ENCODE measurements at places on chromosomes 6 and 20.
A peak's percentile ranks its signal among the peaks of the same experiment; 100 is the strongest.

GRCh38 chr20:39899881-39900280 is 789.2 kb downstream of the MAFB start:
- no peak for DNase-seq

GRCh38 chr6:33963136-33963750 is 159.4 kb upstream of the MLN start:
- no peak for DNase-seq

DNA sequence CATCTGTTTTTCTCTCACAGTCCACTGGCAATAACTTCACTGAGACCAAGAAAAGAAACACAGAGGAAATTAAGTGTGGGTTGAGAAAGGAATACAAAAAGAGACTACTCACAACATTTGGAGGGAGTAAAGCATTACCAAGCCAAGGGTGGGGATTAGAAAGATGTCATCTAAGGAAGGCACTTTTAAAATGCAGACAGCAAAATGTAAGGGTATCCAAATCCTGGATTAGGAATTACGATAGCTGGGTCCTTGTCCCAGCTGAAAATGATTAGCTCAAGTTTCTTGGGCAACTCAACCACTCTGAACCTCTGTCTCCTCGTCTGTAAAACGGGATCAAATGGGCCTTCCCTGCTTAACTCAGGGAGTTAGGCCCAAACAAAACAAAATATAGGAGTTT is 2.2 kb downstream of the LEMD2 start:
- no peak for DNase-seq

GRCh38 chr6:110543106-110543505 is 66.7 kb upstream of the SLC22A16 start:
- no peak for DNase-seq

GRCh38 chr6:2216794-2217383 is 28.5 kb downstream of the GMDS start:
- DNase-seq = no peak

DNA sequence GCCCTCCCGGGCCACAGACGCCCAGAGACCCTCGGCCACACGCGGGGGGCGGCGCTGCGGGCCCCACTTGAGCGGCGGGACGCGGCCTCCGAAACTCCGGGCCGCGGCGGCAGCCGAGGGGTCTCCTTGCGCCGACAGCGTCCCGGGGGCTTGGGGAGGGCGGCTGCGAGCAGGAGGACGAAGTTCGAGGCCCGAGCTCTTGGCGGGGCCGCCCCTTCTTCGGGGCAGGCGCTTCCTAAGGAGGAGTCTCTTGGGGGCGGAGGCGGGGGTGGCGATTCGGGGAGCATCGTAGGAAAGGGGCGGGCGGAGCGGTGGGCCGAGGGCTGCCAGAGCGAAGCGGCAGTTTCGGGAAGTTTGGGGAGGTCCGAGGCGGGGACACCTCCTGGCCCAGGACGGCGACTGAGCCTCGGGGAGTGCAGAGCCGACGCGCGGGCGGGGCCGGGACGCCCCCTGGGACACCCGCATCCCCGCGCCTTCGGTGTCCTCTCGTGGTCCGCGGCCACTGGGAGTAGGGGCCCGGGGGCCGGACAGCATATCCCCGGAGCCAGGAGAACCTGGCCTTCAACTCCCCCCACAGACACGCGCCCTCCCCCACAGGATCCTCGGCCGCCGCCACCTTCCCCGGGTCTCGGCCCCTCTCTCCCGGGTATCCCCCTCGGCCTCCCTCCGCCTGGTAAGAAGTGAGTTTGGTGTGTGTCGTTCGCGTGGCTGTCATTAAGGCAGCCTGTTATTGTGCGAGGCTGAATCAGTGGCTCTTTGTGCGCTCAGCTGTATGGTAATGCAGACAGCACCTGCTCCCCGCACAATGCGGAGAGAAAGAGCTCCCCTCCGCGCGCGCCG is 613 bp upstream of the DLL1 start:
- peak; percentile 81 for DNase-seq

DNA sequence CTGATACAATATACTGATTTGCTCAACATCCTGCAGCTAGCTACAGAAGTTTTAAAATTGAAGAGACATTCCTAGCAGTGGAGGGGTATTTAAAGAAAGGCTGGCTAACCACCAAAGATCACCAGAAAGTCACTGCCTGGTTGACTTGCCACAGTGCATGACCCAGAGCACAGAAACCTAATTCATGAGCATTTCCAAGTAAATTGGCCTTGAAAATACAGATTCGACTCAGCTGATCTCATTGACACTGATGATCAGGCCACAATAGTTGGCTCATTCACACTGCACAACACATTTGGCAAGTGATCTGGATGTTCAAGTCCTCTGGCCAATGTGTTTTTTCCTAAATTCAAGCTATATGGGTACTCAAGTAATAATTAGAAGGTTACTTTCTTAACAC is 13.3 kb upstream of the TDRD6 start:
- DNase-seq = no peak

DNA sequence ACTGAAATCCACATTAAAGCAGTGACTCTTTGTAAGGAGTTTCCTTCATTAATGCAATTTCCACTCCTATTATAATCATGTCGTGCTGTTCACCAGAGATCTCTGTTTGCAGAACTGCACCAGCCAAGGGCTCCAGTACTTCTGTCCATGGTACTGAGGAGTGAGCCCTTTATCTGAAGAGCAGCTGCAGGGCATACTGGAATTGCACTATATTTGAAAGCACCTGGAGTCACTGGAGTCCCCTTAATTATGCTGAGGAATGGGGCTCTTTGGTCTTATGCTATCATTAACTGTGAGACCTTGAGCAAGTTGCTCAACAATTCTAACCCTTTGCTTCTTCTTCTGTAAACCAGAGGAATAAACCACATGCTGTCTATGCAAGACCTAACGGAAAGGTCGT is 61.7 kb upstream of the NUP153 start:
- DNase-seq = peak; percentile 38

DNA sequence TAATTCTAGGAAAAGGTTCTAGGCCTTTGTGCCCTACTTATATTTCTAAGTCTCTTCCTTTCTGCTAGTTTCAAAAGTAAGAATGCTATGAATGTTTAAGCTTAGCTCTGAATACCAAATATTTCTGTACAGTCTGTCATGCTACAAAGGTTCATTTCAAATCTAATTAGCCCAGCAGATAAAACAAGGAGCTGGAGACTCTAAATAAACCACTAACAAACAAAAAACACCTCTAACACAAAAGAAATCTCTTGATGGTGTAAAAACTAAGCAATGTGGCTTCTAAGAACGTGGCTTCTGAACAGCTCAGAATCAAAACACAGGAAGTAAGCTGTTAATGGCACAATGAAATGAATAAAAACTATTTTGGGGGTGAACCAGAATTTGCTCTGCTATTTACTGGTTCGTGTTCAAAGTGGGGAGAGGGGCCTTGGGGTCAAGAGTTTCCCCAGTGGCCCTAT is 198.3 kb downstream of the BCAS1 start:
- DNase-seq = no peak

GRCh38 chr6:10128721-10129120 is 286.2 kb downstream of the TFAP2A start:
- DNase-seq = no peak

- DNase-seq = no peak
Observed at GRCh38 chr20:45842169-45842812, 8.7 kb downstream of the SNX21 start.

DNA sequence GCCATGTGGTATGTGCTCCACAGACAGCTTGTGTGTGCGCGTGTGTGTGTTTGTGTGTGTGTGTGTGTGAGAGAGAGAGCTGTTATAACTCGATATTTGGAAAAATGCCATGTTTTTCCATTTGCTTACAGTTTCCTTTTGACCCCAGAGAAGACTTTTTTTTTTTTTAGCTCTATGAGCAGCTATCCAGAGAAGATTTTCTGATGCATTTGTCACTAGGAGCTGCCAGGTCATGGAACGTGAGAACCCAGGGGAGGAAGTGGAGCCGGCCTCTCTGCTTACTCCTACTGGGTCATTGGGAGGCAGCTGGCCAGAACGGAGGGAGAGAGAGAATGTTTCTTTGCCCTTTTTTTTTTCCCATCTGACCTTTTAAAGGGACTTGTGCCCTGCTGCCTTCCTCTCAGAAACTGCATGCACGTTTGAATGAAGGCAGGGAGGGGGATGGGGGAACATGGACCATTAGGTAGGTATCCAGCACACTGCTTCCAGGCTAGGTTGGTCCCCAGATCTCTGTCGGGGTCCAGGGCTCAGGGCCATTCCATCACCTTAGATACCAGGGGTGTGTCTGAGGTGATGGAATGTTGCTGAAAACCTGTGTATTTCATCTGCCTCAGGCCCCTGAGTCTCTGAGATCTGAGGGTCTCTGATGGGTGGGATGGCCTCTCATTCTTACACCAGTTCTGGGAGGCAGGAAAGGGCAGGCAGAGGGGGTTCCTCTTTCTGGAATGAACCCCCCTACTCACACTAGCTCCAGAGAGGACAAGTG is 11.2 kb upstream of the MRPS18A start:
- peak; percentile 81 for DNase-seq

- DNase-seq = peak; percentile 81
Observed at GRCh38 chr6:137878486-137879285, 11.6 kb downstream of the TNFAIP3 start.

- DNase-seq = peak; percentile 66
Observed at GRCh38 chr6:100456141-100456907, 8.4 kb downstream of the SIM1 start.

- DNase-seq = no peak
Observed at GRCh38 chr6:44676826-44677433, 289.4 kb downstream of the CDC5L start.

- no peak for DNase-seq
Observed at GRCh38 chr20:24658920-24659660, 189.7 kb downstream of the SYNDIG1 start.

DNA sequence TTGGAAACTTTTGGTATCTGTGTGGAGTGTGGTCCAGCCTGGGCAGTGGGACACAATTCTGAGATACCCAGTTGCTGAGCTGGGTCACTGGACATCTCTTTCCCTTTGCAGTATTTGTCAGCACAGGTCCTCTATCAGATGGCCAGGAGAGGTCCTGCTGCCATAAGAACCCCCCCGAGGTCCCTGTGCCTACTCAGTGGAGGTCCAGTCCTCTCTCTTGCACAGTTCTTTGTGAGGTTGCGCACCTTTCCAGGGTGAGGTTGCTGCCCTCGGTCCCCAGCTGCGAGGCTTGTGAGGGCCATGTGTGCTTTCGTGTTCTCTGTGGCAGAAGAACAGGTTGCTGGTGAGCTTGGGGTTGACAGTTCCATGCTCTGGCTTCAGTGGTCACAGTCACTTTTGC is 320.6 kb downstream of the QKI start:
- DNase-seq = no peak

DNA sequence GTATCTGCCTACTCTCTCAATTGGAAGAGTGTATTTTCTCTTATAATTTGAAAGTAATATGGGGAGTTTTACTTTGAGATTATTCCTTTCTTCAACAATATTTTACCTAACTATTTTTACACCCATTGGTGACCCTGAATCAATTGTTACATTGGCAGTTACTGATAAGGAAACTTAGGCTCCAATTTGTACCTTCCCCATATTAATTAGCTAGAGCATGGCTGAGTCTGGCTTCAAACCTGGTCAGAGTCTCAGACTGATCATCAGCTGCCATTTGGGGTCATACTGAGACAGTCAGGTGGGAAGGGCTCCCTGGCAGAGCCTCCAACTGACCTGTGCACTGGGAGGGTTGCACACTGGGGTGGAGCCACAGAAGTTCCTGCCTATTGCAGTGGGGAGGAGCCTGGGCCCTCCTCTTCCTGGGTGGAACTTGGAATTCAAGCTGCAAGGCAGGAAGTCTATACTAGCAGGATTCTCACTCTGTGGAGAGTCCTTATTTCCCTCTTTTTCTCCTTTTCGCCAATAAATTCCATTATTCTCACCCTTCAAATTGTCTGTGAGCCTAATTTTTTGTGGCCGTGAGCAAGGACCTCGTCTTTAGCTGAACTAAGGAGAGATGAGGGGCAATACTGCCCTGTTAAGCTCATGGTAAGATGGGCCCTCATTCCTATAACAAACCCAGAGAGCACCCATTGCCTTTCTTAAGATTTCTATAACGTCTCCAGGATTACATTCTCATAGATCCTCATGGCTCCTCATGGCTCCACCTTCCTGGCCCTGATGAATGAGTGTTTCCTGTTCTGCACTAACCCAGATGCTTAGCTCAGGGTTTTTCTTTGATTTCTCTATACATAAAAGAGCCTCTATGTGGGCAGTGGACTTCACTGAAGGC is 285.1 kb downstream of the ADGB start:
- DNase-seq = no peak

- no peak for DNase-seq
Observed at GRCh38 chr20:21339499-21339898, 36.4 kb downstream of the XRN2 start.

GRCh38 chr6:158377860-158378259 is 65.6 kb downstream of the TULP4 start:
- peak; percentile 22 for DNase-seq

GRCh38 chr20:36273414-36274180 is 32.5 kb upstream of the DLGAP4 start:
- peak; percentile 14 for DNase-seq

All from kidney (tissue), 22 donors.